Activated CD4-positive, CD25-positive, alpha-beta regulatory T cell treated with anti-CD3 and anti-CD28 coated beads, Interleukin-2, amount 50 U/mL, for 24 hours (primary cell): ENCODE measurements at places on chromosomes 2 and 18.

GRCh38 chr2:187871506-187871905, 317.3 kb upstream of the TFPI start:
- no peak for ATAC-seq

GRCh38 chr2:45860136-45861121, 209.0 kb downstream of the PRKCE start:
- ATAC-seq: peak; percentile 41

GRCh38 chr18:31977270-31977872, 34.4 kb upstream of the TRAPPC8 start:
- no peak for ATAC-seq

GRCh38 chr18:79772865-79773696, 24.7 kb upstream of the KCNG2 start:
- no peak for ATAC-seq

DNA sequence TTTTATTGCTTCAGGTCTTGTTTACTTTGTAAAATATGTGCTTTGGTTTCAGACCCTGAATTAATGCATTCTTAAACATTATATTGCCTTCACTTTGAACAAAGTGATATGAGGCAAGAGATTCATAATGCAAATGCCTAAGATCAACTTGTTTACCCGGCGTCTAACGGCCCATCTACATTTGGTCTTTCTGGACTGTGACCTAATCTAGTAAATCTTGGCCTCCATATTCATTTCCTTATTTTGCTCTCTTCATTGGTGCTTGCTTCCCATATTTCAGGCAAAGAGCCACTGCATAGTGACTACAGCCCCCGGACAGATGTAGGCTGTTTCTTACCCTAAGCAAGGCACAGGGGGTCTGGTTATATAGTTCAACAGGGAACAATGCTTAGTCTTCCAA, 53.0 kb upstream of the SLC39A10 start:
- no peak for ATAC-seq

GRCh38 chr2:14621114-14621513, 11.4 kb upstream of the LRATD1 start:
- ATAC-seq: no peak

- no peak for ATAC-seq
Measured at GRCh38 chr2:99883358-99883757, 259.0 kb downstream of the AFF3 start.

DNA sequence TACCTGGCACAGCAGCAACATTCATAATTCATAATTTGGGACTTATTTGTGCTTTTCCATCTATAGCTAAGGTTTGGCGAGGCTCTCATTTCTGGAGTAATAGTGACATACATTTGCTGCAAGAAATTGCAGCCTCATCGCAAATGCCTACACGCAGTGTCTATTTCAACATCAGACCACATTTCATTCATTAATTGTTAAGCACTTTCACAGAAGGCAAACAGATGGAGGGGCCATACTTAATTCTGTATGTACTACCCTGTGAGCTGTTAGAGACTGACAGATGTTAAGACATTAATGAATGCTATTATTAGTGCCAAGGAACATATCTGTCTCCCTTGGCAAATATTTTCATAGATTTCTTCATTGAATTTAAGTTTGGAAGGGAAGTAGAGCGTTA, 125.7 kb downstream of the UXS1 start:
- no peak for ATAC-seq

- ATAC-seq: no peak
Measured at GRCh38 chr2:20159411-20160070, 65.4 kb downstream of the SDC1 start.

GRCh38 chr2:124193706-124194105, 168.6 kb downstream of the CNTNAP5 start:
- ATAC-seq: no peak

DNA sequence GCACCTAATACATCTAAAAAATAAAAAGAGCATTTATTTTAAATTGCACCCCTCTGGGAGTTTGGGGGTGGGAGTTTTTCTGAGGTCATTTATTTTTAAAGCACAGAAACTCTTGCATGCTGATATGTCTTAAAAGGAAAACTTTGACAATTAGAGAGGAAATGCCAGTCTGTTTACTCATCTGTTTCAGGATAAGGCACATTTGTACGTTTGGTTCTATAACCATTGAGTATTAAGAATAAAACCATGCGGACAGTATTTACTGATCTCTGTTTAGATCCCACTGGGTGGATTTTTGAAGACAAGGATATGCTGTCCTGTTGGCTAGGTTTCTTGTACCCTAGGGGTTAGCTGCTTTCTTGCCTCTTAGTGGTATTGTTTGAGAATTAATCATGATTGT, 122.9 kb downstream of the TANC1 start:
- ATAC-seq: no peak

DNA sequence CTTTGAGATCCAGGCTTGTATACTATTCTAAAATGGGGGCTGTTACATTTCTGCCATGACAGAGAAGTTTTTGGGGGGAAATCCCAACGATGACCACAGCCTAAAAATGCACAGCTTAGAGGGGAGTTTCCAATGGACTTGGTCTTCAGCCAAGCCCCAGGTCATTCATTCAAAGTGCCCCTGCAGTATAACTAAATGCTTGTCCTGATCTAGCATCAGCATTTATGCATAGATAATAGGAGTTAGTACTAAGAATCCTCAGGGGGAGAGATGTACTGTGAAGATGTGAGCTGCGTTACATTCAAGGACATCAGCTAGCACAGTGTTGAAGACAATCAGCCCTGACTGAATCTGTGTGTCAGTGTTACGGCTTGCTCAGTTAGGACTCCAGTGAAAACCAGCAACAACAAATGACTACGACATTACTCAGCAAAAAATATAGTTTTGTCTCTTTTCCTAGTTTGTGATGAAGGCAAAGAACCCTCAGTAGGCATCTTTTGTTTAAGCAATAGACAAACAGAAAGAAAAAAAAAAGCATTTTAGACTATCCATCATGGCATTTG, 160.9 kb downstream of the ZEB2 start:
- ATAC-seq: peak; percentile 54

DNA sequence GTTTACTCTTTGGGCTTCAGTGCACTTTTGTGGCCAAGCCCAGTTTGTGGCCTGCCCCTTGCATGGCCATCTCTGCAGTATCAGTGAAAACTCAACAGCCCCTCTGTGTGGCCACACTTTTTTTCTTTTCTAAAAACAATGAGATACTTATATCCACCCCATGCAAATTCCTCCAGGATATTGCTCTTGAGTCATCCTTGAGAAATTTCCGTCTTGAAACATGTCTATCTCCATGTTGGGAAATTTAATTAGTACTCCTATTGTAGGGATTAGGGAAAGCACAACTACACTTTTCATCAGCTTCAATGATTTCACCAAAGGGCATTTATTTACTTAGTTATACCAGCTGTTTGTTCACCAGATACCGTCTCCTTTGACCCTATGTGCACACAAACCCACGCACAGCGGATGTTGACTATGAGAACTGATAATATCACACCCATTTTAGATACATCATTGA, 993.1 kb downstream of the TSN start:
- no peak for ATAC-seq

GRCh38 chr2:230731512-230731911, 18.9 kb downstream of the CAB39 start:
- ATAC-seq: no peak

GRCh38 chr2:172995323-172996244, 80.1 kb upstream of the MAP3K20 start:
- ATAC-seq: no peak

DNA sequence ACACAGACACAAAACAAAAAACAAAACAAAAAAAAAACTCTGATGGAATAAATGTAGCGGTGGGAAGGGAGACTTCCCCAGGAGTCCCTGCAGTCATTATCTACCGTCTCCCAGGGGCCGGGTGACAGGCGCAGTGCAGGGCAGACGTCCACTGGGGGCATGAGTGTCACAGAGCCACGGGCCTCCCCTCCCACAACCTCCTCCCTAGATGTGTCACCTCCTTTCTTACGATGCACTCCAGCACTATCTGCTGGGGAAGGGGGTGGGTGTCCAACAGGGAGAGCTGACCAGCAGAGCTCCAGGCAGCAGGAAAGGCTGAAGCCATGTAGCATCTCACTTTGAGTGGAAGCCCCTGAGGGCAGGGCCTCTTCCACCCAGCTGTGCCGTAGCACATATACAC, 84.5 kb downstream of the LONRF2 start:
- no peak for ATAC-seq

- no peak for ATAC-seq
Measured at GRCh38 chr2:135635212-135635835, 104.0 kb downstream of the R3HDM1 start.

- ATAC-seq: no peak
Measured at GRCh38 chr2:1400943-1401735, 12.1 kb upstream of the TPO start.

DNA sequence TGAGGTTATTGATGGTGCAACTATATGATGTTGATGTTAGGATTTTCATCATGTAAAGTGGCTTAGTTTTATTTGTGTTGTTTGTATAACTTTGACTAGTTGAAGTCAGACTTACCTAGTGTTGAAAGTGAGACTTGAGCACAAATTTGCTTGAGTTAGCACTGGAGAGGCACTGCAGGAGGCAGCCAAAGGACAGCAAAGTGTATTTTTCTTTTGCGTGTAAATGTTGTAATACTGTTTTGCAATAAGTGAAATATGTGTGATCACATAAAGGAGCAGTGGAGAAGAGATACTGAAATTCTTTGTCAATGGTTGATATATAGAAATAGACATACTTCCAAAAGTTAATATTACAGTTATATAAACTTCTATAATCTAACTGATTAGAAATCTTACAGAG, 332.0 kb upstream of the RAB12 start:
- no peak for ATAC-seq

DNA sequence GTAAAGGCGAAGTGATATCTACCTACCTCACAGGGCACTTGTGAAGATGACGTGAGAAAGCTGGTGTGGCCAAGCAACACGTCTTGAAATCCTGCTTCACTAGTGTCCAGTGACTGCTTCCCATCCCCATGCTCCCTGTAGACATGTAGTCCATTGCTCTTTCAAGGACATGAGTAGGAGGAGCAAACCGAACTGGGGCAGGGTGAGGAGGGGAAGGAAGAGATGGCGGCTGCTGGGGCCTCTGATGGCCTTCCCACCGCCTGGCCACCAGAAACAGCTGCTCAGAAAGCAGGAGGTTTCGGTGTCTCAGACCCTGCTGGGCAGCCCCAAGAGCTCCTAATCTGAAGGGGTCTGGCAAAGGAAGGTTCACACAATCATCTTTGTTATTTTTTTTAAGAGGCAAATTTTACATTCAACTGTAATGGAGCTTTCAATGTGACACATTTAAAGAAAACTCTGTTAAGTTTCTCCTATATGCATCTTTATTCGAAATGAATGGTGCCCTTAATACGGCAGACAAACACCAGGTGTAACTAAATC, 14.7 kb downstream of the CPLX4 start:
- ATAC-seq: no peak

- ATAC-seq: no peak
Measured at GRCh38 chr2:26672112-26672817, 20.3 kb upstream of the KCNK3 start.

- no peak for ATAC-seq
Measured at GRCh38 chr2:28168376-28168775, 224.3 kb upstream of the FOSL2 start.

GRCh38 chr2:147500819-147501395, 343.9 kb upstream of the ACVR2A start:
- no peak for ATAC-seq

DNA sequence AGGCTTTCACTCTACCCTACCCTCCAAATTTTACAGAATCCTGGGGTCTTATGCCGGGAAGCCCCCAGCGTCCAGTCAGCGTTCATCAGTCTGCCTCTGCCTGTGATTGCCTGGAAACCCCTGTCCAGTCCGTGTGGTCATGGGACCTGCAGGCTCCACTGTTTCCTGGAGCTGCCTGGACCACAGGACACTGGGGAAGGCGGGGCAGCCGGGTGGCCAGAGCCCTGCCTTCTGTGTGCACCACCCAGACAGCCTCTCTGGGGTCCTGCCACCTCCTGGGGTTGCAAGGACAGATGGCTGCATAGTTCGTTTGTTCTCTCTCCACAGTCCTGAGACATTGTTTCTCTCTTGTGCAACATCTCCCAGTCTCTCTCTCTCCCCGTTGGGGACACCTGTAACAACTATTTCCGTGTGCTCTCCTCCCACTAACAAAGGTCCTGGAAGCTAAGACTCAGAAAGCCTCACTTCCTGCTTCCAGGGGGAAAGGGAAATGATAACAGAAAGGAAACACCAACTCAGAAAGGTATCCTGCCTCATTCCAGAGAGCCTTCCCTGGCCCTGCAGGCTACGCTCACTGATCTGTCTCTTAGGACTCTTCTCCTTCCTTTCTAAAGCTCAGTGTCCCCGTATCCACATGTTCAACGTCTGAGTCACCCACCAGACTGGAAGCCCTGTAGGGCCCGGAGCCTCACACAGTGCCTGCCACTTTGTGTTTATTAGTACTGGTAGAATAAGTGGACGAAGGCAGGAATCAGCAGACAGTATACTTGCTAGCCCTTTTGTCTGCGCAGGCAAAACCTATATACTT, 192.8 kb upstream of the RAB12 start:
- no peak for ATAC-seq

- no peak for ATAC-seq
Measured at GRCh38 chr2:199606193-199606780, 148.5 kb upstream of the SATB2 start.

GRCh38 chr2:19312949-19313348, 45.5 kb downstream of the OSR1 start:
- no peak for ATAC-seq

GRCh38 chr2:218006741-218007140, 3.9 kb upstream of the TNS1 start:
- no peak for ATAC-seq

- ATAC-seq: no peak
Measured at GRCh38 chr2:238456970-238457926, 30.5 kb downstream of the ASB1 start.

DNA sequence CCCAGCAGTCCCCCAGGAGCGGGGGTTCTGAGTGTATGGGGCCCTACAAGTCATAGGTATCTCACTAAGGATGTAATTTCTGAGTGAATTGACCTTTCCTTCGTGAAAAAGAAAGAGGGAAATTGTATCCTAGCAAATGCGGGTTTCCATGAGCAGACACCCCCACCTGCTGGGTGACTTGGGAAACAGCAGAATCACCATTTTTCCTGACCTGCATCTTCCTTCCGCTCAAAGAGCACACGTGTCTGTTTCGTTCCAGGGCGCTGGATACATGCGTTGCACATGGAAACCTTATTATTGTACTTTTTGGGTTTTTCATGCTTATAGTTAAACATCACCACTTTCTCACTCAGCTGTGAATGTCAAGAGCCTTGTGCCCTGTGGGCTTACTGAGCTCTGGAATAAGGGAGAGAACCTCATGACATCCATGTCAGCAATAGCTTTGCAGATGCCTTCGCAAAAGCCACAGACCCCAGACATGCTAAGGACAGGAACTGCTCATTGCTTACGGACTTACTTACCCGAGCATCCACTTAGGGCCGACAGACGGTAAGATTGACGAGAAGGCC, 132.8 kb downstream of the TPO start:
- ATAC-seq: no peak

- ATAC-seq: no peak
Measured at GRCh38 chr2:28505361-28505760, 9.5 kb downstream of the PLB1 start.
